Stimulated activated CD4-positive, alpha-beta T cell treated with anti-CD3 and anti-CD28 coated beads, Interleukin-1b, Interleukin-23, amount 100 ng/mL, for 4 hours (primary cell): ENCODE measurements at places on chromosomes 2 and 18.
A peak's percentile ranks its signal among the peaks of the same experiment; 100 is the strongest.

DNA sequence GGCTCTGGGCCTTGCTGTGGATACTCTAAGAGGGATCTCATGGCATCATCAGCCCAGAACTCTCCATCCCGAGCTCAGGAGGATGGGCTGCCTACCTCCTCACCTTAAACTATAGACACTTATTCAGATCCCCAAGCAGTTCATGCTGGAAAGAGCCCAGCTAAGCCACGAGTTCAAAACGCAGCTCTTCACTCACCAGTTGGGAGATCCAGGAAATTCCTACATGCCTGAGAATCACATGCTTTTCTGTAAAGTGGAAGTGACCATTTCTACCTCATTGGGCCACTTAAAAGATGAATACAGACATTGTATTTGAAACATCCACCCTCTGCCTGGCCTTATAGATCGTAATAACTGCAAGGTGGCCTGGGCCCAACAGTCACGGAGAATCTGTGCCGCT, 6.6 kb downstream of the ATOH8 start:
- no peak for DNase-seq

DNA sequence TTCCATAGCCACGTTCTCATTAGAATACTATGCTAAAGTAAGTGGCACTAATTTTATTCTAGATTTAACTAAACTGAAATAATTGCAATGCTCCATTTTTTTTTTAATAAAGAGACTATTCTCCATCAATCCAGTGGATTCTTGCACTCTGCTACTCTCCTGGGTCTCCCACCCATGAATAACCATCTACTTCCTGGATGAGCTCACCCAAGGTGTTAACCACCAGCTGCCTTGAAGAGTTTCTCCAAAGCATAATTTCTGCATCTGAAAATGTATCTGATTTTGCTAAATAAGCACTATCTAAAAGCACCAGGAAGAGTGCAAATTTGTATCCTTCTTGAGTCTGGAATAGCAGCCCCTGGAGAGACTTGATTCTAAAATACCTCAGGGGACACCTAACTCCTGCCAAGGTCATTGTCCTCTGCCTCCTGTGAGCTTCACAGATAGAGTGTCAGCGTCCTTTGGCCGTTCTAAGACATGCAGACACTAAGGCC, 41.6 kb upstream of the SH3BP4 start:
- DNase-seq: no peak

- no peak for DNase-seq
These were observed 86.8 kb upstream of the SPHKAP start for GRCh38 chr2:228268301-228268700.

DNA sequence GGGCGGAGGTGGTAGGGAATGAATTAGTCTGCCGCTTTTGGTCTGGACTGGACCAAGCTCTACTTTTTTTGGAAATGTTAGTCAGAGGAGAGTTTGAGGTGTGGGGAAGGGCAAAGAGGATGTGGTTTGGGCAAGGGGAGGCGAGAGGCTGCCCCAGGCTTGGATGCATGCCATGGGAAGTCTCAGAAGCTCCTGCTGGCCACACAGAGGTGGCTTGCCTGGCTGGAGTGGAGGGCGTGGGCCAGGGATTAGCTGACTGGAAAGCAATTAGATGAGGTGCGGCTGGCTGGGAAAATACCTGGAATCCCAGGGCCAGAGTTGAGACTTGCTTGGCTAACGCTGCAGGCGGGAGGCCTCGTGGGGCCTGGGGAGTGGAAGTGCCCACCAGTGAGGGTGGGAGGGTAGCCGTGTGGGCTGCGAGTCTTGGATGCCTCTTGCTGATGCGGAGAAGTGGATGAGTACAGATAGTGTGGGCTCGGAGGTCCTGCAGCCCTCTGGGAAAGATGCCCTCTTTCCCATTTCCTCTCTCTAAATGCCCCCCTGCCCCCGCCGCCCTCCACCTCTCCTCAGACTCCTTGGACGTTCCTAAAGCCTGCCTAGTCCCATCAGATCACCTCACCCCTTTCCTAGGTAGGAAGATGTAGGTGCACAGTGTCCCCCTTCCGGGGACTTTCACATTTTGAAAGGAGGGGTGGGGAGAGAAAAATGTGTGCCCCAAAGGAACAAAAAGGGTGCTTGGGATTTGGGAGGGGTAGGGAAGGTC, 117.6 kb downstream of the SMAD7 start:
- no peak for DNase-seq

DNA sequence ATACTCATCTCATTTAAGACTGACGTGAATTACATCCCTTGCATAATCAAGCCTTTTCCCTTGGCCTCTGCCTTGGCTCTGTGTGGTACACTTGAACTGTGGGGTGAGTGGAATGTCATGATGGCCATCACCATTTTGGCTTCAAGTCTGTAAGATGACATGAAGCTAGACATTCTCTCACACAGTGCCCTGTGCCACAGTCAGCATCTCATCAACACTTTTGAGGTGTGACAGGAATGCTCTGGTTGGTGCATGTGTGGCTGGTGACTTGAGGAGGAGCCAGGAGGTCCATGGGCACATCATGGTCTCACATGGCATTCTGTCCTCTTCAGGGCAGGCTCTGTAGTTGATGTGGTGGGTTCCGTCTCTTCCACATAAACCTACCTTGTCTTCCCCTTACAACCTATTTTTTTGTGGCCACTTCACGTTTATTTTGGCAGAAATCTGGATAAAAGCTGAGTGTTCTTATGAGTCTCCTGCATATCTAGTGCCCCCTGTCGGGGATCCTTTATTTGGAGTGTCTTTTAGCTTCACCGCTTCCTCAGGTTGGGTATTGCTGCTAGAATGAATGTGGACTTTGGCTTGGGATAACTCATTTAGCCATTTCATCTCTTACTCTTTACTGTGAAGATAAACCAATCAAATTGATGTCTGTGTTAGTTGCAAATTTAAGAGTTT, 28.1 kb downstream of the MAP4K4 start:
- no peak for DNase-seq

GRCh38 chr2:69997015-69997830, 35.8 kb upstream of the ASPRV1 start:
- no peak for DNase-seq

GRCh38 chr2:39805936-39806608, 27.0 kb upstream of the THUMPD2 start:
- DNase-seq: no peak

- DNase-seq: no peak
These were observed 287.3 kb upstream of the REV1 start for GRCh38 chr2:99776906-99777646.

GRCh38 chr2:172296267-172297046, 130.9 kb upstream of the ITGA6 start:
- no peak for DNase-seq

DNA sequence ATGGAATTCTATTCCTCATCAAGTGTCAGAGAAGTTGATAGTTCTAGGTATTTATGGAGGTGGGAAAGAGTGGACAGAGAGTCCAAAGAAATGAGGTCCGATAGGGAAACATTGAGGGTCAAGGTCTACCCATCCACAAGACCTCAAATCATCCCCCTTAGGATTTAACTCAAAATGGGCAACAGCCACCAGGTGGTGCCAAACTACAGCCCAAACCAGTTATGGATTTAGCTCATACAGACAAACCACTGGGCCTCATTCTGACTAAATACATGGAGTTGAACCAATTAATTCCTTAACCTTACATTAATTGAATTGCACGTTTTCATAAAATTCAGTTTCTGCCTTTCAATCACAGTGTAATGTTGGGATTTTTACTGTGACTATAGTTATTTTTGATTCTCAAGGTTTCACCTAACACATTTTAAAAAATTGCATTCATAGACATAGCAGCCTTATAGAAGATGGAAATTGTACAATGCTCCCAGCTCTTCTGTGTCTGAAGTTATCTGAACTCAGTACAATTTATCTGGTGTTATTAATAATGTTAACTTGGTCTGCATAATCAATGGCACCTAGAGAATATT, 98.2 kb upstream of the HNMT start:
- peak; percentile 7 for DNase-seq

DNA sequence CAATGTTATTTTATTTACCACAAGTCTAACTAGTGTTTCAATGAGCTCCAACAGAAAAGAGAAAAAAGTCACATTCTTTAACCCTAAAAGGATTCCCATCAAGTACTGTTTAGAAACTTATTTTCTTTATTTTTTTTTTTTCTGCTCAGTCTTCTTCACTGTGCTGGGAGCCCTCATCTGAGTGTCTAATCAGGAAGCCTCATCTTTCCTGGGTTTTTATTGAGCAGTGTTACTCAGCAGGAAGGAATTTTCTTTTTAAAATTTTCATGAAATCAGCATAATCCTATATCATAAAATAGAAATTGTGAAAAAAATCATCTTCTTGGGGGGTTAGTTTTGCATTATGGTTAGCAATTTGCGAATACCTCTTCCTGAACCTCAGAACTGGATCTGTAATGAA, 453.8 kb downstream of the CDH2 start:
- DNase-seq: no peak

GRCh38 chr2:27652790-27653189, 10.6 kb downstream of the SUPT7L start:
- DNase-seq: no peak

- no peak for DNase-seq
These were observed 237.2 kb upstream of the COPS8 start for GRCh38 chr2:236848501-236848900.

DNA sequence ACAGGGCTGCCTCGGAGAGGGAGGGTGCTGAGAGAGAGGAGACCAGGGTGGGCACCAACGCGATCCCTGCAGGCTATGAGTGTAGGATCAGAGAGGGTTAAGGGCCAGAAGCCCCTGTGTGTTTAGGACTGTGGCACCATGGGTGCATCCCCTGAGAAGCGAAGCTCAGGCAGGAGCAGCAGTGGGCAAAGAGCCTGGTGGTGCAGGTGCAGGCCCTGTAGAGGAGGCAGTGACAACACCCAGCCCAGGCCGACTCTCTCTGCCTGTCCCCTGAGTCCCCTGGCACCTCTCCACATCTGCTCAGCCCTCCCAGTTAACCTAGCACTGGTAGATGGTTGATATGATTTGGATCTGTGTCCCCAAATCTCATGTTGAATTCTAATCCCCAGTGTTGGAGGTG, 139.8 kb downstream of the RNF152 start:
- no peak for DNase-seq

GRCh38 chr2:88654714-88655113, 27.4 kb upstream of the EIF2AK3 start:
- no peak for DNase-seq

DNA sequence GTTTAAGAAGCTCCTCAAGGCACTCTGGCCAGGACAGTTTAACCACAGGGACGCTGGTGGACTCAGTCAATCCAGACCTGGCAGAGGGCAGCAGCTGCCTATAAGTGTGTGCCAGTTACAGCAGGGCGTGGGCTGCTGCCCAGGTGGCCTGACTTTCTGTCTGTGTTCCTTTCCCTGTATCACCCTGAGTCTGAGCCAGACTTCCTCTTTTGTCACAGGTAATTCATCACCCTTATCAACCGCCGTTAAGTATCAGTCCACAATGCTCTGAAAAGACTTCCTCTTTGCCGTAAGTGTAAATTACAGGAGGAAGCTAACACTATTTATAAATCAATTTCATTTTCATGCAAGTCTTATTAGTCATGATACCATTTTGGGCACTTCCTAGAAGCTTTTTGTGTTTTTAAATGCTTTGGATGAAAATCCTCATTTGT, 7.0 kb downstream of the LPIN1 start:
- DNase-seq: no peak

DNA sequence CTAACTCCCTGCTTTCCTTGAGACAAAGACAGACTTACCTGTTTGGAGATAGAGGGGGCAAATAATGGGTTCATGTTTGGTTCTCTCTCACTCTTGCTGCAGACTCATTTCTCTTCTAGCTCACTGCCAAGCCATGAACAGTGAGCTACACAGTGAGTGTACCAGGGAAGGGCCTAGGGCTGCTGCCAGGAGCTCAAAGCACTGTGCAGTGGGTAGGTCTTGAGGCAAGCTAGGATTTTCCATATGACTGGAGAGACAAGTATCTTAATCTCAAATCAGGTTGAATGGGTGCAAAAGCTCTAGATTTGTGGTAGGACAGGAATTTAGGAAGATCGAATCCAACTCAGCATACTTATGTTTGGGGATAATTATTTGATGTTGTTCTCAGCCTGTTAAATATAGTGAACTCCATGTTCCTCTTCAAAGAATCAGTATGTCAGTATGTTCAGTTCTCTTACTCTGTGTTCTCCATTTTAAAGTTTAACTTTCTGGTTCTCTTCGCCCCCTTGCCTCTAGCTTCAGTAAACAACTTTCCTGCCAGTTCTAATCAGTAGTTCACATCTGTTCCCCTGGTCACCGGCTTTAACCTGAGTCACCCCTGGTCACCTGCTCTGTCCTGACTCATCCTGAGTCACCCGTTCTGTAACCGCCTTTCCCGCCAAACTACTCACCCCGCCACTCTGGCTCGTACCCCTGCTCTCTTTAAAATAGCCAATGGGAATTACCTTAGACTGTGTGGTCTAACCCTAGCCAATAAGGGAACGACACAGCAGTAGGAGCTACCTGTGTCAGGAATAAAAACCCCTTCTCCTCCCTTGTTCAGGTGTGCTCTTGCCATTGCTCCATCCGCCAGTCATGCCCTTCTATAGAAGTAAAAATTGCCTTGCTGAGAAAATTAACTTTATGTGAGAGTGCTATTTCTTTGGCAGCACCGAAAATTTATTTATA, 21.9 kb downstream of the SLC25A52 start:
- DNase-seq: no peak

GRCh38 chr18:57445488-57446319, 10.5 kb downstream of the ONECUT2 start:
- DNase-seq: no peak

- no peak for DNase-seq
These were observed 20.2 kb downstream of the TNP1 start for GRCh38 chr2:216839688-216840087.

- no peak for DNase-seq
These were observed 33.1 kb upstream of the LNPK start for GRCh38 chr2:176035013-176035691.

- no peak for DNase-seq
These were observed 7.6 kb downstream of the BCL2 start for GRCh38 chr18:63312019-63312409.

- no peak for DNase-seq
These were observed 829.0 kb upstream of the SALL3 start for GRCh38 chr18:78150590-78150989.

DNA sequence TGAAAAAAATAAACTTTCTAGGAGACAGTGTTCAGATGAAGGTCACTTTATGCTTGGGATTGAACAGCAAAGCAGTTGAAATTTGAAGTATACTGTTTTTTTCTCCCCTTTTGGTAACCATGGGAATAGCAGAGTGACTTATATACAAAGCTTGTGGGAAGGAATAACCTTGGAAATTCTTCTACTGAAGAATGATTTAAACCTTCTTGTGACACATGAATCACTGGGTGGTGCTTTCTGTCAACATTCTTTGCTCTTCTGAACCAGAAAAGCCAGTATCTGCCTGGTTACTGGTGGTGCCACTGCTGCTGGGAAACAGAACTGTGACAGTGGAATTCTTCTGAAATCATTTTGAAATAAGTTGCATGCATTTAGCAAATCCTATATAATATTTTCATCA, 39.4 kb upstream of the RND3 start:
- DNase-seq: no peak
